Kidney tubule cell (primary cell): ENCODE measurements at places on chromosomes 16 and 17.

DNA sequence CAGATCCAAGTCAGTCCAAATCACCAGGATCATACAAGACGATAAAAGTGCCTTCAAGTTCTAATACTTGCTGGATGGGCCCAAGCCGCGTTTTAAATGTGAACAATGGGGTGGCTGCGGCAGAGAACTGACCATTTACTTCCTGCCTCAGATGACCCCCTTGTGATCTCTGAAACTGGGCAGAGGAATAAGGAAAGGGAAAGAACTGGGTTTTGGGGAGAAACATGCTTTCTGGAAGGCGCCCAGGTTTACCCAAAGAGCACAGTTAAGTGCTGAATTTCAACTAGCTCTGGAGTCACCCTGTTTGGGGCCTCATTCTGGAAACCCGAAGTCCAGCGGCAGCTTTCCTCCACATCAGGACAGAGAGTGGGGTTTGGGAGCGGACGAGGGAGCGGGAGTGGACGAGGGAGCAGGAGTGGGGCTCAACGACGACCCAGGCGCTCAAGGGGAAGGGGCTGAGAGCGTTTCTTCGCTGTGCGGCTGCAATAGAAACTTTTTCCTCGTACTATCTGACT lies 1.6 kb downstream of the FAM20A start:
- DNase-seq = no peak

DNA sequence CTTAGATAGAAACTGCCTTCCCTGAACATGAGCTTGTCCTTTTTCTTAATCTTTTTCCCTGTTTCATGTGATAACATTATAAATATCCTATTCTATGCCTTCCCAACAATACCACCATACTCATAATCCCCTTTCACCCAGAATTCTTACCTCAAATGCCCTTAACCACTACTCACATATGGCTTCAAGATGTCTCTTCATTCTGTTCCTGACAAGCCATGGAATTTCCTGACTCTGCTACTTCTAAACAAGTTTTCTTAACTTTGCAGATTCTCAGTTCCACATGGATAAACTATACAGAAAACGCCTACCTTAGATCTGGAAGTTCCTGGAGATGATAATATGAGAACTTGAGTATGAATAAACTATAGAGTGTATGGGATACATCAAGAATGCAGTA lies 1217.8 kb downstream of the CDH8 start:
- no peak for DNase-seq

GRCh38 chr16:60310846-60311445 lies 1576.8 kb upstream of the GOT2 start:
- DNase-seq = no peak

- no peak for DNase-seq
Observed at GRCh38 chr17:66724581-66725341, 110.2 kb upstream of the CACNG5 start.

GRCh38 chr16:65426484-65426883 lies 304.6 kb upstream of the CDH11 start:
- DNase-seq = no peak

- no peak for DNase-seq
Observed at GRCh38 chr16:69188236-69188549, 1.2 kb downstream of the SNTB2 start.

DNA sequence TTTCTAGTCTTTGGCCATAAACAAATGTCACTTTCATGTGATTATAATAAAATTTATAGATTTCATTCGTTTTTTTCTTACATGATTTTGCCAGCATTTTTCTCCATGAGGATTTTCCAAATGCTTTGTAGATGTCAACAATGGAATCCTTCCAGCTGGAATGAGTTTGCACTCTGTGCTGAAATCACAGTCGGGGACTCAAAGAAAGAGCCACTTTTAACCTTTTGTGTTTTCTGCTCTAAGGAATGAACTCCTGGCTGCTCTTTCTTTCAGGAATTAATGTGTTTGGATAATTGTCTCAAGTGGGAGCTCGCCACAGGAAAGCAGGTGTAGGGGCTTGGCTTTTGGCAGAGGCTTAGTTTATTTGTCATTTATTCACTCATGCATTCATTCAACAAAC lies 372.3 kb upstream of the SALL1 start:
- DNase-seq = no peak

GRCh38 chr16:3980253-3981111 lies 100.0 kb upstream of the CREBBP start:
- DNase-seq = peak; percentile 50

DNA sequence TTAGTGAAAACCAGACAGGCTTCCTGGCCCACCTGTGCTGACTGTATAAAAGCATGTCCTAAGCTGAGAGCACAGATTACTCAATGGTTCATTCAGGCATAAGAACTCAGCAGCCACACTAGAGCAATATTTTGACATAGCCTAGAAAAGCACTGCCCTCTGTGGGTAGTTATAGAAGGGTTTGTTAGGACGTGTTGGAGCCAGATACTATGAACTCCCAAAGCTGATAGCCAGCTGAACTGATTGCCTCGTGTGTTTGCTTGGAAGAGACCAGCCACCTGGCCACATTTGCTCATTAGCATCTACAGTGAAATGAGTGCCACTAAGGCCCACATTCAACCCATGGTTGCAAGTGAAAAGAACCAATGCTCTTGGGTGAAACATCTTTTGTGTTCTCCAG lies 30.8 kb upstream of the ABCA5 start:
- DNase-seq = no peak

DNA sequence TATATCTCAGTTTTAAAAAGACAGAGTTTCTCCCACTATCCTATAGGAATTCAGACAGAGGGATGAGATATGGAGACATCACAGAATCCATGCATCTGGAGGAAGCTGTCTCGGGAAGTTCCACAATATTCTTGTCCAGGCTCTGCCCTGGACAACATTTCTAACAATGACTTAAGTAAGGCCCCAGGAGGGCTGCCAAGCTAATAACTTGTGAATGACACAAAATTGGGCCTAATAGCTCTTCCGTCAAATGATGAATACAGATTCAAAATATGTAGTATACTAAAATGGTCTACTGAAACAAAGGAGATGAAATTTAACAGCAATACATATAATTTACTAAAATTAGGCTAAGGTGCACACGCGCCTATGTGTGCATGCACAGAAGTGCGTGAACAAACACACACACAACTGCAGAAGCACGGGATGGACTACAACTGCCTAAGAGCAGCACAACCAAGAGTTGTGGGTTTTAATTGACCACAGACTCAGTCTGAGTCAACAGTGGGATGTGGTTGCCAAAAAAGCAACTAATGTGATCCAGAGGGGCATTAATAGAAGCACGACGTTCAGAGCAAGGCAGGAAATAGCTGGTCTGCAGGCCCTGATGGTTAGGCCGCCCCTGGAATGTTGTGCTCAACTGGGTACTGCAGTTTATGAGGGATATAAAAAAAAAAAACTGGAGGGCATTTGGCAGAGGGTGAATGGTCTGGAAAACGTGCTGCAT lies 26.3 kb upstream of the HS3ST2 start:
- peak; percentile 85 for DNase-seq

DNA sequence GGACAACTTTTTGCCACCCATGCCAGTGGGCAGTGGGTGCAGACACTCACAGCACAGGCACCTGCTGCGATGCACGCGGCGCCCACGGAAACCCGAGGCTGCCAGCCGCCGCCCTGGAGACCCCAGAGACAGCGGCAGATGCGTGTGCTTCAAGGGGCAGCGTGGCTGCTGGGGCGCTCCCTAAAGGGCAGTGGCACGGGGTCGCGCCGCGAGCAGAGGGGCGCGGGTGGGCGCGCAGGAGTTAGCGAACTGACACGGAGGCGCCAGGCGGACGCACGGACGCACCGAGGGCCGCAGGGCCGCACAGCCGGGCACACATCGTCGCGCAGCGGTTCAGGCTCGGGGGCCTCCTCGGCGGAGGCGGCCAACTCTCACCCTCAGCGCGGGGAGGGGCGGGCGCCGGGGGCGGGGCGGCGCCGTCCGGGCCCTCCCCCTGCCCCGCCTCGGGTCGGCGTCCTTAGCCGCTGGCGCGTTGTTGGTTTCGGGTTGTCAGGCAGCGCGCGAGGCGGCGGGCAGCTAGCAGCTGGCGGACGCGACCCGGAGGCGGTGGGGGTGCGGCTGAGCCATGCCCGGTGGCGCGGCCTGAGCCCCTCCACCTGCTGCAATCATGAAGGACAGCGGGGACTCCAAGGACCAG lies at the start of gene KIF19:
TSS of gene KIF19 (plus strand) at position 484 of the 637 bp plus-strand sequence. CDS start at position 608, 124 bp downstream.
- no peak for DNase-seq

DNA sequence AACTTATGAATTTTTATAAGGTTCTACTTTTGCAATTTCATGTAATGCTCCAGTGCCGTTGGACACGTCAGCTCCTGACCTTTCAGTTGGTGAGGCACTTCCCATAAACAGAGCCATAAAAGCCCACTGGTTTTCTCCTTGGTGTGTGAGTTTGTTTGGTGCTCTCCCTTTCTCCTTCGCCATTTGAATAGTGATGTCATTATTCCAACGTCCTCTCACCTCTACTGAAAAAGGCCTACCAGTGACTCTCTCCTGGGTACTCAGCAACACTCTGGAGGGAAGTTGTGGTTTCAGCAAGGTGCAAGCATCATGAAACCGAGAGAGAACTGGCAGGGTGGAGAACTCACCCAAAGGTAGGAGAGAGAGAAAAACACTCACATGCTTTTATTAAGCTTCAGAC lies 29.6 kb upstream of the HNF1B start:
- DNase-seq = peak; percentile 92

DNA sequence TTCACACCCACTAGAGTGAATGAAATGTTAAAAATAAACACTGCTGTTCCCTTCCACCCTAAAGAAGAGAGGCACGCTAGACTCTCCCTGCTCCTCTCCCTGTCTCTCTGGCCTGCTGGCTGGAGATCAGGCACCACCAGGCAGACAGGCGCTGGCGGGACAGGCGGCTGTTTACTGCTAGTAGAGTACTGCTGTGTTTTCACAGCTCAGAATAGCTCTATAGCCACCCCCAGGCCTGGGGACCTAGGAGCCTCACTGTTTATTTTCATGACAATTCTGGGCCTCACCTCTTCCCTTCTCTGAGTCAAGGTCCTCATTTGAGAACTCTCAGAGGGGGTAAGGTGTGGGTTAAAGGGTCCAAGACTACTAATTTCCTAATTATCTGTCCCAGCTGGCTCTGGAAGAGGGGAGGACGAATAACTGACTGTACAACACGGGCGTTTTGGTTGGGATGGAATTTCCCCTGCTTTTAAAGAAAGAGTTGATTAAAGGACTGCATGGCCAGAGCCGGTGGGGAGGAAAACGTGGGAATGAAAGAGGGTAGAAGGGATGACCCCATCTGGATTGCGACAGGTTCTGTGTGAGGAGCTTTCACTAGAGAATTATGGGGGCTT lies 9.0 kb upstream of the G6PC1 start:
- DNase-seq = no peak

GRCh38 chr17:55768936-55769624 lies 18.2 kb downstream of the PCTP start:
- no peak for DNase-seq

GRCh38 chr16:2151188-2152091 lies 3.0 kb downstream of the RAB26 start:
- DNase-seq = peak; percentile 15

- no peak for DNase-seq
Observed at GRCh38 chr16:11816123-11816522, 19.1 kb upstream of the ZC3H7A start.

- peak; percentile 16 for DNase-seq
Observed at GRCh38 chr16:82626791-82627261, at the start of gene CDH13. Gene CDH13, plus strand, starts transcription at chr16:82626969.

DNA sequence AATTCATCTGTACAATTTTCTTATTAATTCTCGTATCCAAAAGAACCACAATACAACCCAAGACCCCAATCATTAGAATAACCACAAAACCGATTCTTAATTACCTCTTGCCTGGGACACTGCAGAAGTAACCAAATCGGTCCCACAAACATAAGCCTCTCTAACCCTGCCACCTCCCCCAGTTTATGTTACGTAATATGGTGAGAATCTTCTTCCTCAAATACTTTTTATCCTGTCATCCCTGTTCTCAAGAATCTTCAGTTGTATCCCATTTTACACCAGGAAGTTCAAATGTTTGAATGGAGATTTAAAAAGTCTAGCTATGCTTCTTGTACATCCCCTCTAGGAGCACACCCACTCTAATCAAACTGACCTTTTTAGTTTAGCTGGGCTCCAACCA lies 269.3 kb upstream of the TBX2 start:
- no peak for DNase-seq

GRCh38 chr16:11169641-11170040 lies 86.4 kb downstream of the SOCS1 start:
- DNase-seq = no peak

DNA sequence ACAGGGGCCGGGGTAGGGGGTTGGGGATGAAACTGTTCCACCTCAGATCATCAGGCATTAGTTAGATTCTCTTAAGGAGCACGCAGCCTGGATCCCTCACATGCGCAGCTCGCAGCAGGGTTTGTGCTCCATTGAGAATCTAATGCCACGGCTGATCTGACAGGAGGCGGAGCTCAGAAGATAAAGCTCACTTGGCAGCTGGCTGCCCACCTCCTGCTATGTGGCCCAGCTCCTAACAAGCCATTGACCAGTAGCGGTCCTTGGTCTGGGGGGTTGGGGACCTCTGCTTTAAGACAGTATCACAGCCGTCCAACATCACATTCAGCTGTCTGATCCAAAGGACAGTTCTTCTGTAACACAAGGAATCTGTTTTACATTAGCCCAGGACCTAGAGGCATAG lies 62.5 kb downstream of the SLC39A11 start:
- DNase-seq = no peak

DNA sequence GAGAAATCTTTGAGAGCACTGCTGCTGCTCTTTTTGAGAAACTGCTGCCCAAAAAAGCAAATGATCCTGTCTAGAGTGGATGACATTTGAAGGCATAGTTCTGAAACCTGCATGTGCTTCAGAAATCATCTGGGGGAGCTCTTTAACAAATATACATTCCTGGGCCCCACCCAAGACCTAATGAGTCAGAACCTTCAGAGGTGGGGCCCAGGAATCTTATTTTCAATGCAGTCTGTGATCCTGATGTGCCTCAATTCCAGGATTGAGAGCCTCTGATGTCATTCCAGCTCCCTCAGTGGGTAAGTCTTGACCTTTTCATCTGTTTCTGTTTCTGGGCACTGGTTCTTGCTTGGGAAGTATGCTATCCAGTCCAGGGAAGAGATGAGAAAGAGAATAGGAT lies 42.3 kb downstream of the HNF1B start:
- peak; percentile 82 for DNase-seq

- peak; percentile 35 for DNase-seq
Observed at GRCh38 chr17:76353004-76353598, 615 bp downstream of the PRPSAP1 start.

DNA sequence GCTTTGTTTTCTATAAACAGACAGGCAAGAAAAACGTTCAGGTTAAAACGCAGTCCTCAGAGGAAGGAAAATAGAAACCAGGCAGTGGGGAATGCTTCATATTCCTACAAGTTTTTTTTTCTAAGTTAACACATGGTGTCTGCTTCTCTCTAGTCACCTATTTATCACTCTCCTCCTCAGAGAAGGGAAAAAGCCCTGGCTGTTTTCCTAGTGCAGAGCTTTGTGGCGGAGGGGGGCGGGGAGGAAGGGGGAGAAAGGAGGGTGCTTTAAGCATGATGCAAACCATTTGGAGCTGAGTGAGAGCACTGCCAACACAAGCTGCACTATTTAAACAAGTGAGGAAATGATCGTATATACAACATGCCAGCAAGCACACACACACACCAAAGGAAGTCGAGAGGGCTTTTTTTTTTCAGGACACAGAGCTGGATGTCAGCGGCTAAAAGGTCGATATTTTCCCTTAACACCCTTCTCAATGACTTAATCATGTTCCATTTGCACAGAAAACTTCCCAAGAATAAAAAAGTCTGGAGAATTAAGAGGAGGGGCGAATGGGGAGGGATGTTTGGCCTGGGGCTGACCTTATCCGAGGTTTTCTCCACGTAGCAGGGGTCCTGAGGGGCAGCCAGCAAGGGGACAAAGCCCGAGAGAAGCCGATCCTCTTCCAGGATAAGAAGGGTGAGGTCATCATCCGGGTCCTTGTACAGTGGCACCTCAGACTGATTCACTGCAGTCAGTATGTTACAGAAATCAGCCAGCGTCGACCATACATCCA lies 117.4 kb downstream of the HIC1 start:
- peak; percentile 24 for DNase-seq
